ENCODE measurements at places on chromosomes 4 and X. TPM values are rescaled to one million over a fixed set of nuclear protein-coding genes. Genes with fewer than 3 reads are reported as not detected.

Gene SLC39A8
- 9.5 TPM for polyA plus RNA-seq

Gene SNCA
- 2.7 TPM for polyA plus RNA-seq

Gene RHOH
- 3.8 TPM for polyA plus RNA-seq

Gene LANCL3
- polyA plus RNA-seq: 0.27 TPM

Gene GABRB1
- 0.18 TPM for polyA plus RNA-seq

Gene ADH1C
- 231 TPM for polyA plus RNA-seq
